CD4-positive, alpha-beta T cell treated with Interleukin-1 beta for 1 hour (primary cell): ENCODE measurements at places on chromosomes 12 and 14.

GRCh38 chr12:26281320-26281719 lies 85.9 kb downstream of the SSPN start:
- no peak for DNase-seq

DNA sequence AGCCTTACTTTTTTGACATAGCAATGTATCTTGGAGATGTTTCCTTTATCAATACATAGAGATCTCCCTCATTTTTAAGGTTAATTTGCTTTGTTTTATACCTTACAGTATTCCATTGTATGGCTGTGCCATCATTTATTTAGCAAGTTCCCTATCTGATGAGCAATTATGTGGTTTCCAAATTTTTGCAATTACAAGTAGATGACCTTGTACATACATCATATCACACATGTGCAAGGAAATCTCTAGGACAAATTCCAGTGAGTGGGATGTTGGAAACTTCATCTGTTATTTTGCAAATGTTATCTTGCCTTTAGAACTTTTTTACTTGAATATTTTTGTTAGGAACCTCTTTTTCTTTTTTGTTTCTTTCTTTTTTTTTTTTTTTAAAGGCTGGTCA lies 49.7 kb downstream of the DRAM1 start:
- DNase-seq: no peak

GRCh38 chr12:22626406-22626805 lies 1.4 kb downstream of the ETNK1 start:
- peak; percentile 15 for DNase-seq

DNA sequence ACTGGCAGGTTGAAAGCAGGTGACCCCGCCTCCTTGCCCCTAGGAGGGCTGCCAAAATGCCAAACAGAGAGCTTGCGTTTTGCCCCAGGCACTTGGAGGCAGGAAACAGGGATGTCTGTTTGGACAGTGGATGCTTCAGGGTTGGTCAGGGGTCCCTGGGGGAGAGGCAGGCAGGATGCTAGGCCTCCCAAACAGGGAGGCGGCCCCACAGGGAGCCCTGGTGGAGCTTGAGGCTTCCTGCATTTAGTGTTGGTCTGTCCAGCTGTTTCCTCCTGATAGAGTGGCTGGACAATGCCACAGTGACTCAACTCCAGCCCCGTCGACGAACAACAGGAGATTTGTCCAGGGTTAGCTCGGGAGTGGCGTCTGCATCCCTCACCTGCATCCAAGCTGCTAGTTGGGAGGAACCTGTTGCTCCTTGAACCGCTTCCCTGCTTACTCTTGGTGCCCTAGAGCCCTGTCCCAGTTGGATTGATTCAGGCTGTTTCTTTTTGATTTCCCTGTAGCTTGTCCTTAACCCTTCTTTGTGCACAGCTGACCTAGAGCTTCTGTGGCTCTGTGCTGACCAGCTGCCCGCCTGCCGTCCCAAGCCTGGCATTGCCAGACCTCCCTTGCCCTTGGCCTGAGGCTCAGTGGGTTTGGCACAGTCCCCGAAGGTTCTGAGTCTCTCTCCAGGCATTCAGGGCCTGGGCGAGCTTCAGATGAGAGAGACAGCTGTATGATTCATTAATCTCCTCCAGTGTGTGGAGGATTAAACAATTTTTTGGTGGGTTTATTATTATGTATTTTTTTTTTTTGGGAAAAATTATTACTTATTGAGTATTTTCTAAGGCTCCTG lies 45.9 kb downstream of the TSPAN9 start:
- no peak for DNase-seq

DNA sequence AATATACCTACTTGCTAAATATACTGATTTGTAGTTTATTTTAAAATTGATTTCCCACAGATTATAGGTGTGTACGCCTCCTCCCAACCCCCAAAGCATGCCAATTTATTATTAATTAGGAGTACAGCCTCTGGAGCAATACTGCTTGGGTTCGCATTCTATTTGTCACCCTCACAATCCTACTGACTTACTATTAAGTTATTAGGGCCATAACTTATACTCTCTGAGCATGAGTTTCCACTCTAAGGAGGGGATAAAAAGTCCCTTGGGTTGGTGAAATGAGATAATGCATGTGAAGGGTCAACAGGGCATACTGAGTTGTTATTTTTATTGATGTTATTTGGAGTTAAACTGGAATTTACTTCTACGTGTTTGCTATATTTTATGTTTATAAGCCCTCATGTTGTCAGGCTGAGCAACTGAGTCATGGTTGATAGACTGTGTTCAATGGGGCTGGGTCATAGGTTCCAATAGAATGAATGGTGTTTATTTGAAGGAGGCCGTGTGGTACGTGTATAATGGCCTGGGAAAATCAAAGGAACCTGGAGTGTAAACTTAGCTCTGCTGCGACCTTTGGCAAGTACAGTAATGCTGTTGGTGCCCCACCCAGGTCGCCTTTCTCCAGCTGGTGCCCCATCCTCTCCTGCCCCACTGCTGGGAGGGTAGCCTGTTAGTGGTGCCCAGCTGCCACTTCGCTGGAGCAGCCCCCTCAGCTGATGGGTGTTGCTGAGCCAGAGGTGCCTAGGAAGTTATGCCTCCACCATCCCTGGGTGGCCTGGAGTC lies 99.3 kb upstream of the PTPRB start:
- no peak for DNase-seq

DNA sequence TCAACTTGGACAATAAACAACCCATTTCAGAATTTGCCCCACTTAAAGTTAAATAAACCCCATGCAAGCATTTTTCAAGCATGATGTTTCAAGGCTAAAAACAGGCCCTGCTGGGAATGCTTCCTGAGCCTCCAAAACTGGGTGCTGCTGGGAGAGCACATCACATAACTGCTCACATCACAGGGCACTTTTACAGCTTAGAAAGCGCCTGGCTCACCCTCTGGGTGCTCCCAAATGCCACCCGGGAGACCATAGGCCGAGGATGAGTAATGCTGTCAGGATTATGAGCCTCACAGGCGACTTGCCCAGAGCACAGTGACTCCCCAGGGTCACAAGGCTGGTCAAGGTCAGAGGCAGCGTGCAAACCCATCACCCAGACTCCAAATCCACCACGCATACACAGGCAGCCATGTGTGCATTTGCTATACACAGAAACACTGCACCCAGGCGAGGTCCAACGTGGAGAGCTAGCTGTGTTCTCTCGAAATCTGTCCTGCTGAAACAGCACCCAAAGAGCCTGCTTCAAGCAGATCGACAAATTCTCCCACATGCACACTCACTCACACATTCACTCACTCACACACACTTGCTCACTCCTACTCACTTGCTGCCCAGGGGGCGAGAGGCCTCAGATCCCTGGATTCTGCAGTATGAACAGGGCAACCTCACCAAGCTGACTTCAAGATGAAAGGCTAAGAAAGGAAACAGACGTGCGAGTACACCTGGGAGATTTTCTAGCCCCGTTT lies 58.7 kb downstream of the ITPK1 start:
- no peak for DNase-seq

DNA sequence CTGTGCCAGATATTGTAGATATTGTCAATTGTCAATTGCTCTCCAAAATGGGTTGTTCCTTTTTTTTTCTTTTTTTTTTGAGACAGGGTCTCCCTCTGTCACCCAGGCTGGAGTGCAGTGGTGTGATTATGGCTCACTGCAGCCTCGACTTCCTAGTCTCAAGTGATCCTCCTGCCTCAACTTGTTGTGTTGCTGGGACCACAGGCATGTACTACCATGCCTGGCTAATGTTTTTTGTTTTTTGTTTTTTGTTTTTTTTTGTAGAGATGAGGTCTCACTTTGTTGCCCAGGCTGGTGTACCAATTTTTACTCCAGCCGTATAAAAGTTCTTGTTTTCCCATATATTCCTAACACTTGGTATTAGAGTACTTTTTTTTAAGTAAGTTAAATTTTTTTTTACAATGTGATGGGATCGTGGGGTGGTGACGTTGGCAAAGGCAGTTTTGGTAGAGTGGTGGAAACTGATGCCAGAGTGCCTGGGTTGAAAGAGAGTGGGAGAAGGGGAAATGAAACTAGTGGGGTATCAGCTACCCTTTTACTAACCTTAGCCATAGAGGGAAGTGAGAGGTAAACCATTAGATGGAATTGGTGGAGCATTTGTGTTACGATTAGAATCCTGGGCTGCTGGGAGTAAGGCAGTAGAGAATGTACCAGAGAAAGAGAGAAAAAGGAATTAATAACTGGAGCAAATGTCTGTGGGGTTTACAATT lies 33.0 kb upstream of the CFAP54 start:
- peak; percentile 4 for DNase-seq

DNA sequence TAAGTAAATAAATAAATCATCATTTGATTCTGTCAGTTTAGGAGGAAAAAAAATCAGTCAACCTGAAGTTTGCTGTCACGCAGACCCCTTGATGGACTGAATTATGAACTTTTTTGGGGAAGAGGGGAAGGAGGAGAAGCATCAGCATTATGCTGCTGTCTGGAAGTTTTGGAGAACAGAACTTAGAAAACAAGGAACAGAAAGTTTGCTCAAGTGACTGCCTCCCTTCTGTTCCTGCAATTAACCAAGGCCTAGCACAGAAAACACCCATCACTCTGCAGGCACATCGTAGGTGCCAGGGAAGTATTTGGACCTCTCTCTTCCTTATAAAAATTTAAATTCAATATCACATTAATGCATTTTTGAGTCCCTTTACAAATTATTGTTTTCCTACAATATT lies 283.8 kb downstream of the VRK1 start:
- DNase-seq: no peak

- DNase-seq: peak; percentile 25
These were observed 143.1 kb downstream of the PCNX1 start for GRCh38 chr14:71050227-71050823.

GRCh38 chr14:74065746-74066575 lies 18.3 kb downstream of the ALDH6A1 start:
- DNase-seq: no peak

DNA sequence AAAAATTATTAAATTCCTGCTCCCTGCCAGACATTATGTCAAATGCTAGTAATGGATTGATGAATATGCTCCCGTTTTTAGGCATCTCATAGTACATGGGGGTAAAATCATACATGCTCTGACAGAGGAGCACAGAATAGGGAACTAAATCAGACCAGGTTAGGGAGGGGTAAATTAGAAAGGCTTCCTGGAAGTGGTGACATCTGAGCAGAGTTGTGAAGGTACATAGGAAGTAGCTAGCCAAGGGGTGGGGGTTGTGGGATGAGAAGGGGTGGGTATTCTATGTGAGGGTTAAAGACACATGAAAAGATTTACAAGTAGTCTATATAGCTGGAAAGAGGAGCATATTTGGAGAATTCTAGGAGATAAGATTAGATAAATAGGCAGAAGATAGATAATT lies 171.7 kb upstream of the FBXO33 start:
- DNase-seq: no peak

GRCh38 chr14:80930095-80930494 lies 11.4 kb downstream of the CEP128 start:
- DNase-seq: no peak

- DNase-seq: peak; percentile 64
These were observed 28.6 kb downstream of the PIGH start for GRCh38 chr14:67571275-67571990.

DNA sequence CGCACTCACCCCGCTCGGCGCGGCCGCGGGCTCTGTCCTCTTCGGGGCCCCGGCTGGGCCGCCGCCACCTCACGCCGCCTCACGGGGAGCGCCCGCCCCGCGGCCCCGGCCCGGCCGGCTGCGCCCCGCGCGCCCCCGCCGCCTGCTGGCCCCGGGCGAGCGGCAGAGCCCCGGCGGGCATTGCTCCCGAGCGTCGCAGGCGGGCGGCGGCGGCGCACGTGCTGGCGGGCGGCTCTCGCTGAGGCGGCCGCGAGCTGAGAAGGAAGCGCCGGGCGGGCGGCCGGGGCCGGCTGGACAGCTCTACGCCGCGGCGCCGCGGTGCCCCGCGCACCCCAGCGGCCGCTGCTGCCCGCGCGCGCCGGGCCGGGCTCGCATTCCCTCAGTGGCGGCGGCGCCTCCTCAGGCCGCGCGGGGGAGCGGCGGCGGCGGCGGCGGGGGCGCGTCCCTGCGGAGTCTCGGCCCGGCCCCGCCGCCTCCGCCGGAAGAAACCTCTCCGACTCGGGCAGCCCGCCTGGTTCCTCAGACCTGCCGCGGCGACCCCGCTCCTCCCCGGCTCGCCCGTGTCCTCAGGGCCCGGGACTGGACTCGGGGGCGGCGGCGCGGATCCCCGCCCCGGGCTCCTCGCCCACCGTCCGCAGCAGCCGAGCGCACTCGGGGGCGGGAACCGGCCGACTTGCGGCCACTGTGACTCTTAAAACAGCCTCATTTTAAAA lies at the start of gene PITPNM2:
PITPNM2 (minus strand) TSS at position 347 of the 713 bp plus-strand sequence. CDS start 116,500 bp downstream, outside the sequence.
- DNase-seq: peak; percentile 59

DNA sequence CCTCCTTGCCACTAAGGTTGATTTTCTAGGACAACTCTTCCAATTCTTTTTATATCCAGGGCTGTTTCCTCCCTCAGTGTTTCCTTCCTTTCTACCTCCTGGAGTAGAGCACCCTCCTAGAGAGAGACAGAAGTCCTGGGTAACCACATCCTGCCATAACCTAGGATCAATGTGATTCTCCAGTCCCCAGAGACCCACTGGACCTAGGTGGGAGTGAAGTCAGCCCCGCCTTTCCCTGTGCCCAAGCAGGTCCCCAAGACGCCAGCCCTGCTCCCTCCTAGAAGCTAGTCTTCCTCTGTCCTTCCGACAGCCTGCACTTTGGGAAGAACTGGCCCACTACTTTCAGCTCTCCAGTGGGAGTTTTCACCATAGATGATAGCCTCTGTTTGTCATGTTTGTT lies 166.8 kb upstream of the PLEKHG7 start:
- no peak for DNase-seq

- DNase-seq: no peak
These were observed 16.0 kb upstream of the SPPL3 start for GRCh38 chr12:120920178-120920577.
